Activated CD4-positive, alpha-beta T cell treated with anti-CD3 and anti-CD28 coated beads, Interleukin-2, amount 10 ng/mL, durations not matched to agents 7 days and 5 days (primary cell): ENCODE measurements at places on chromosomes 11 and 22. TPM values are rescaled to one million over a fixed set of nuclear protein-coding genes. Genes with fewer than 3 reads are reported as not detected.

GRCh38 chr11:20080032-20080685, 80.1 kb downstream of the DBX1 start:
- DNase-seq: no peak

GRCh38 chr11:61954851-61955421, 4.8 kb downstream of the BEST1 start:
- DNase-seq: no peak

DNA sequence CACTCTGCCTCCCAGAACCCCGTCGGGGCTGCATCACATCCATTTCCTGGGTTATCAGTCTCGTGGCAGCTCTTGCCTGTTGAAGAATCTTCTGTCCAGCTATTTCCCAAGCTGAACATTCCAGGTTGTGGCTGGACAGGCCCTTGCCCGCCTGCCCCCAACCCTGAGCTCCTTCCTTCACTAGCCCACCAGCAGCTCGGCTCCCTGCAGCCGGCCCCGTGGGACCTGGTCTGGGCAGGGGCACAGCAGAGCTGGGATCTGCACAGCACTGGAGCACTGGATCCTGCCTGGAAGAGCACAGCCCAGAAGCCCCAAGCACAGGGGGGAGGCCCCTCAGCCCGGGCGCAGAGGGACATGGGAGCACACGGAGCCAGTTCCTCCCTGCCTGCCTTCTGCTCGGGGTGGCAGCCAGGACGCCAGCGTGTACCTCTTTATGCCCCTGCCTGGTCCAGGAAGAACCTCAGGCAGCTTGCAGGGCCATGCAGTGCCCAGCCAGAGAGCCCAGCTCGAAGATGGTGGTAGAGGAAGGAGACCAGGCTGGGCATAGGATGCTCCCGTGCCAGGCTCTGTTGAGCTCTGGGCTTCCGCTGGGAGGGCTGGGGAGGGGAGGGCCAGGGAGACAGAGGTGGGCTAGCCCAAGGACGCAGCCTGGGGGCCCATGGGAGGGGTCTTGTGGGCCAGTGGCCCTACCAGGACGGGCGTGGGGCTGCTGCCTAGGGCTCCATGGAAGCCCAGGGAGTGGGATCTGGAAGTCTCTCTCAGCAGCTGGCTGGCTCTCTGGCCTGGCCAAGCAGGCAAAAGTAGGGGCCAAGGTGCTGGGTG, 16.6 kb upstream of the GNB1L start:
- no peak for DNase-seq

- no peak for DNase-seq
Measured at GRCh38 chr11:8812438-8812837, 98.6 kb upstream of the AKIP1 start.

DNA sequence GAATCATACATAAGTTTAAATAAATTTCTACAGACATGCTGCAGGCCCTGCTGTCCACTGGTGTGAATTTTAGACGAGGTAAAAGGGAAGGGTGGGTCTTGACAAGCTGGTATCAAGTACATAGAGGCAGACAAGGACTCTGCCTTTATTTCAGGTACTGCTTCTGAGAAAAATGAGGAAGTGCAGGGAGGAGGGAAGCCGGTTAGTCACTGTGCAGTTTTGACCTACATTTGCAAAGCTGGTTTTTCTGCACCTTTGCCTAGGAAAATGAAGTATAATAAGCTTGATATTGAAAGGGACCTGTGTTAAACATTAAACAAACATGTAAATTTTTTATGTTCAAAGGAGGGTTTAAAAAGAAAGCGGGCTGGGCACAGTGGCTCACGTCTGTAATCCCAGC, 24.6 kb downstream of the TMEM45B start:
- DNase-seq: no peak

The PTGDR2 gene
- 1.4 TPM for total RNA-seq

DNA sequence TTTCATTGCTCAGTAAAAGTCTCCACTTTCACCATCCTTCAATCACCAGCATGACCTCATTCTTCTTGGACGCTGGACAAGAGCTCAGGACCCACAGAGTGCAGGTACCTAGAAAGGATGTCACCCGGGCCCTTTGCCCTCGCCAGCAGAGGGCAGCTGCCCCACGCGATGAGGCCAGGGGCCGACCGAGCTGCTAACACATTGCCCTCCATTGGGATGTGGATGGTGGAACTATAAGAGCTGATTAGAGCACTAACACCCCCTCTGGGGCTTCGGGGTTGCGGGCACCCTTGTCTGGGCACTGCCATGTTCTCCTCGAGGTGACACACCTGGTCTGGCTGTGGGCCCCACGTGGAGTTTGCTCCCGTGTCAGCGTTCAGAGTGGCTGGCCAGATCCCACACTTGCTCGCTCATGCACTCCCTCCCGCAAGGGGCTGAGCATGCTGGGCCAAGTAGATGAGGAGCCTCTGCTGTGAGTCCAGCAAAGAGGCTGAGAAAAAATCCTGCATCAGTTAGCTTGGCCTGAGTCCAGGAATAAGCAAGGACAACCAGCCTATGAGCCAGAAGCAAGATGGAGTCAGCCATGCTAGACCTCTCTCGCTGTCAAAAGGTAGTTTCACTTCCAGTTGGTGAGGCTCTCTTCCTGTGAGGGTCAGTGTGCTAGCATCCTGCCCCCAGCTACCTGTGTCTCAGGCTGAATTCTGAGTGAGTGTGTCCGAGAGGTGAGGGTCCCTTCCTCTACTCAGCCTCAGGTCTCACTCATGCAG, 9.8 kb downstream of the KRTAP5-6 start:
- DNase-seq: no peak

The LAYN gene
- total RNA-seq: 0.89 TPM
